Daoy (cell line): ENCODE measurements at places on chromosomes 7 and 10. TPM values are rescaled to one million over a fixed set of nuclear protein-coding genes. Genes with fewer than 3 reads are reported as not detected.

The RPEL1 gene
- 0.06 TPM in 2 replicates for total RNA-seq

The NUTM2B gene
- total RNA-seq: 0.11 TPM in 1 of 2 replicates, not detected in the other

- DNase-seq: no peak
These were observed 19.4 kb downstream of the MMP21 start for GRCh38 chr10:125756196-125756595.

- no peak for DNase-seq
These were observed 172.4 kb downstream of the JAZF1 start for GRCh38 chr7:28008171-28008570.

GRCh38 chr10:43293677-43294057, 26.8 kb upstream of the RASGEF1A start:
- DNase-seq: no peak

The PILRA gene
- 0.69 TPM in 1 of 2 replicates, not detected in the other for total RNA-seq

The C10orf62 gene
- total RNA-seq: not detected in 2 replicates

DNA sequence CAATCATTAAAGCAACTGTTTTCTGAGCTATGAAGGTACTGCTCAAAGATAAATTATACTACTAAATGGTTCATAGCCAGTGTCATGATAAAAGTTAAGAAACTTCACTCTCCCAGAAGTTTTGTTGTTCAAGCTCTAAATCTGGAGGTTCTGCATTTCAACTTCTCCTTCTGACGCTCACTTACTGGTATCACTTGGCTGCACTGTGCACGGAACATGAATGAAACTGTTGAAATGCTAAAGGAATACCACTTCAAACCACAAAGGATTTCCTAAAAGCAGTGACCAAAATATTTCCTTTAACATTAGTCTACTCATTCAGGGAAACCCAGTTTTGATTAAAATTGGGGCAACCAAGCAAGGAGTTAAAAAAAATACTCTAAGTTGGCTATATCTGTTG, 93.6 kb downstream of the UBE2H start:
- DNase-seq: no peak

- no peak for DNase-seq
These were observed 107.6 kb downstream of the DIP2C start for GRCh38 chr10:581776-582330.

- no peak for DNase-seq
These were observed 306.7 kb downstream of the GPR158 start for GRCh38 chr10:25481467-25481866.

The ZNF804B gene
- total RNA-seq: not detected in 2 replicates

DNA sequence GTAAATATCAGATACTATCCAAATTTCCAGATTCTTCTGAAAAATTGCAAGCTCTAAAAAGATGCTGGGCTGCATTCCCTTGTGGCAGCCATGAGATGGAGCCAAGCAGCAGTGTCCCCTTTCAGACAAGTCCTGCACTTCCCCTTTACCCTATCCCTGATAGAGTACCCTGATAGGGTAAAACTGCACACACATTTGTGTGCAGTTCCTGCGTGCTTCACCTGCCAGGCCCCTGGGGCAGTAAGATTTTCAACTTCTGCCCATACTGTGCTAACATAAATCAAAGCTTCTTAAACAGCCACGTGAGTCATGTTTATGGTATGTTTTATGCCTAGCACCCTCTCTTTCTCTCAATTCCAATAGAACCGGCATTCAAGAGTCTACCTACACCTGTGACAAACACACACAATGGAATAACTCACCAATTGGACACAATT, 52.2 kb downstream of the IFIT5 start:
- peak; percentile 48 for DNase-seq

DNA sequence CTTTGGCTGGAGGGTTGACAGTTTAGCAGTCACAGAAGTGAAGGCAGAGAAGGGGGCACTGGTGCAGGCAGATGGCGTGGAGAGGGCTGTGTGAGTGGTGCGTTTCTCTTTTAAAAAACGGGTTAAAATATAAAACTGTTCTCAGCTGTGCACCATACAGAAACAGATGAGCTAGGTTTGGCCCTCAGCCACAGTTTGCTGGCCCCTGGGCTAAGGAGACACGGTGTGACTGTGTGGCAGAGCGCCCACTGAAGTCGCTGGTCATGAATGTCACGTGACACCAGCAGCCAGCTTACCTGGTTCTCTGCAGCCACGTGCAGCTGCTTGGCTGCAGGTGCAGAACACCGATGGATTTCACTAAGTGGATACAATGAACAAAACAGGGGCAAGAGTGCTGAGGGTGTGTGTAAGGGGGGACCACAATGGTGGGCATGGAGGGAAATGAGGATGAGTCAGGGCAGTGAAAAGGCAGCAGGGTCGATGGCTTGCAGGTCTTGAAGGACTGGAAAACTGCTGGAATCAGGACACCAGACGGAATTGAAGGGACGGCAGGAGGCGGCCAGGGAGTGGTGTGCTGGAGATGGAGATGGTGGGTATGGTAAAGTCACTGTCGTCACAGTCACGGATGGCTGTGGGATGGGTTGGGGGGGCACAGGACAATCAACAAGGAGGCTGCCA, 7.4 kb downstream of the ZNF746 start:
- DNase-seq: no peak

- DNase-seq: no peak
These were observed 2.1 kb upstream of the ZNF117 start for GRCh38 chr7:64992971-64993370.

DNA sequence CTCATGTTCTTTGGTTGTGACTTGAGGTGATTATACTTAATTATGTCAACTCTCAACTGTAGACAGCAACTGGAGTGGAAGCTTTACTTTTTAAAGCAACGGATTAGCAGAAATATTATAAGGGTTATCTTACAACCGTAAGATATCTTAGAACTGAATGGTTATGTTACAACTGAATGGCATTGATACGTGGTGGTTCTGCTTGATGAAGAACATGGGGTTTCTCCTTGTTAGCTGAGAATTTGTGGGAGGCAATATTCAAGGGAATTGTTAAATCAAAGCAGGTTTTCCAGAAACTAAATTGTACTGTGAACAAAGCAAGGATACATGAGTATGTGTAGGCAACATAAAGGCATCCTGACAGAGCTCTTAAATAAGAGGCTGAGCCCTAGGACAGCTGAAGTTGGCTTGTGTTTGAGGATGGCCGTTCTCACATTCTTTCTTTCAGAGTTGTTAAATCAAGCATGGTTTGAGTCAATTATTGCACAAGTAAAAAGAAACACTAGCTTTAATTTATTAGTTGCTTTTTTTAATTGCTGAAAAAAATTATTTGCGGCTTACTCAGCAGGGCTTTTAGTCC, 350.0 kb downstream of the PLXDC2 start:
- DNase-seq: no peak

GRCh38 chr7:83457022-83457892, 191.7 kb downstream of the SEMA3E start:
- DNase-seq: no peak

GRCh38 chr7:28132959-28133870, 47.4 kb downstream of the JAZF1 start:
- peak; percentile 37 for DNase-seq

- no peak for DNase-seq
These were observed 21.7 kb downstream of the KLHDC10 start for GRCh38 chr7:130091999-130092398.

- no peak for DNase-seq
These were observed 1.1 kb downstream of the FIS1 start for GRCh38 chr7:101243646-101244374.

- DNase-seq: no peak
These were observed 6.9 kb downstream of the CDHR1 start for GRCh38 chr10:84201244-84201606.
